ENCODE measurements at places on chromosomes 4 and X.

DNA sequence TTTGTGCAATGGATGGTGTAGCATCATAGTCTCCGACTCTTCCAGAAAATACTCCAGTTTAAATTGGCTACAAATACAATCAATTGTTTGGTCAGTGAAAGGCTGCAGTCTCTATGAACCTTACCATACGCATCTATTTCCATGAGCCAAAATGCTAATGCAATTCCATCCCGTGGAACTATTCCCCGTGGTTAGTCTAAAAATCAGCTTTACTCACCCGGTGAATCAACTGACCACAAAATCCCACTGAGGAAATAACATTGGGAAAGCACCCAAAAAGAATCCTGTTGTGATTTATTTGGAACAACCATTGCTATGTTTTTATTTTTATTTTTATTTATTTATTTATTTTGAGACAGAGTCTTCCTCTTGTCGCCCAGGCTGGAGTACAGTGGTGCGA is 87.1 kb downstream of the DHX15 start:
- no peak for DNase-seq

DNA sequence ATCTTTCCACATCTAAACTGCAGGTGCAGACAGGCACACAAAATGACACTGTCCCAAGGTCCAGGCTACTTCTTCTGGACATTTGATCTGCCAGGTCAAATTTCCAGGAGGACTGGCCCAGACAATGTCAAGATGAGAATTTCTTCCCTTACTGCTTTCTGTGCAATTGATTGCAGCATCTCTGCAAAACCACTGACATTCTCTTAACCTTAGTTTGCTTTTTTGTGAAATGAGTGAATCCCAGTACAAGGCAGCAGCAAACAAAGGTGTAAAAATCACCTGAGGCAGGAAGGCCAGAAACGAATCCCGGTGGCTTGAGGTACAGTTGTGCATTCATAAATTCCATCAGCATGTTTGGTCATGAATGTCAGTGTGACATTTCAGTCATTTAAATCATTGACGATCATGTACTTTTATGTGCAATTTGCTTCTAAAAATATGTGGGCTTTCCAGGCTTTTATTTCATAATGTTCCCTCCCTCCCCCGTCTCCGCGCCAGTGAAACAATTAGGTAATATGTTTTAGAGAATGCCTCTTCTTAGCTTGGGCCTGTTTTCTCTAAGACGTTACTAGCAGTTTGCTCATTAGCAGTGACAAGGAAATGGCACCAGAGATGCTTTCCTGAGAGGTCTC is 39.1 kb downstream of the NHS start:
- DNase-seq, result no peak

DNA sequence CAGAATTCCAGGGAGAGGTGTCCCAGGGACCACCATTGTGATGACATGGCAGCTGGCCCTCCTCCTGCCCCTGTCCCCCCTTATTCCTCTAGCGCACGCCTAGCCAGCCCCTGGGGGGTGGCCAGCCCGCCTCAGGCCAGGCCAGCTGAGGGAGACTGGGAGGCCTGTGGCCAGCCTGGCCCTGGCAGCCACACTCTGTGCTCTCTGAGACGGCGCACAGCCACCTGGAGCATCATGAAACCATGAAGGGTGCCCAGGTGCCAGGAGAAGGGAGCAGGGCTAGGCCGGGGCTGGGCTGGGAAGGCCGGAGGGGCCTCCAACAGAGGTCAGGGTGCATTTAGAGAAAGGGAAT is 14.4 kb upstream of the DUSP9 start:
- no peak for DNase-seq

- DNase-seq, result no peak
These were observed 191.6 kb upstream of the GALNTL6 start for GRCh38 chr4:171621646-171622045.

DNA sequence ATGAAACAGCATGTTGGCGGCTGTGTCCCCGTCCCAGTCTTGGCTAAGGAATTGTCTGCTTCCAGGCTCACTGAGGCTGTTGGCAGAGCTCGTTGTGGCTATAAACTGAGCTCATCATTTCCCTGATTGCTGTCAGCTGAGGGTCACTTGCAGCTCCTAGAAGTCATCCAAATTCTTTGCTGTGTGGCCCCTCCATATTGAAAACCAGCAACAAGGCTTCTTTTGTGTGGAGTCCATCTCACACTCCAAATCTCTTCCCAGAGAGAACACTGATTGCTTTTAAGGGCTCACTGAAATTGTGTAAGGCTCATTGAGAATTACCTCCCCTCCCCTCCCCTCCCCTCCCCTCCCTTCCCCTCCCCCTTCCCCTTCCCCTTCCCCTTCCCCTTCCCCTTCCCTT is 23.3 kb downstream of the TBC1D14 start:
- DNase-seq, result no peak

DNA sequence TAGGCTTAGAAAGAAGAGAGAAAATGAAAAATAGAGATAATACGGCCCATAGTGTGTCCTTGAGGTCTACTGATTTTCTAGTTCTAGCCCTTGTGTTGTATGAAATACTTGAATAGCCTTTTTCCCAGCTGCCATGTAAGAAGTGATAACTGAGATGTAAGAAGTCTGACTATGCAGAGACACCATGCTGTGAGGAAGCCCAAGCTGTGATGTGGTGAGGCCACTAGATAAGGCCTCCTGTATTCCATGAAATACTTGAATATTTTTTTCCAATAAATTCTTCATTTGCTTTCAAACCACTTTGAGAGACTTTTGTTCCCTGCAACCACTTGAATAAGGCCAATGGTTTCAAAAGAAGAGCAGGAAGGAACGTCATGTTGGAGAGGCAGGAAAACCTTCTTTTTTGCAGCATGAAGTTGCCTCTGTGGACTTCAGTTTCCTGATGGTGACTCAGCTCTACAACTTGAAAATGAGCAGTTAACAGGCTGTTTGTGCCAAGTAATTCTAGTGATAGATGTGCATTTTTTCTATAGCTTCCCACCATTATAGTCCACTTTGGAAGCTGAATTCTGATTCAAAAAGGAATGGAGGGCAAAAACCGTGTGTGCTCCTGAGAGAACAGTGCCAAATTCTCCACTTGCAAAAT is 25.5 kb upstream of the FAM9C start:
- DNase-seq, result no peak

GRCh38 chr4:70734168-70734954 is 12.6 kb downstream of the RUFY3 start:
- DNase-seq, result peak; percentile 74

DNA sequence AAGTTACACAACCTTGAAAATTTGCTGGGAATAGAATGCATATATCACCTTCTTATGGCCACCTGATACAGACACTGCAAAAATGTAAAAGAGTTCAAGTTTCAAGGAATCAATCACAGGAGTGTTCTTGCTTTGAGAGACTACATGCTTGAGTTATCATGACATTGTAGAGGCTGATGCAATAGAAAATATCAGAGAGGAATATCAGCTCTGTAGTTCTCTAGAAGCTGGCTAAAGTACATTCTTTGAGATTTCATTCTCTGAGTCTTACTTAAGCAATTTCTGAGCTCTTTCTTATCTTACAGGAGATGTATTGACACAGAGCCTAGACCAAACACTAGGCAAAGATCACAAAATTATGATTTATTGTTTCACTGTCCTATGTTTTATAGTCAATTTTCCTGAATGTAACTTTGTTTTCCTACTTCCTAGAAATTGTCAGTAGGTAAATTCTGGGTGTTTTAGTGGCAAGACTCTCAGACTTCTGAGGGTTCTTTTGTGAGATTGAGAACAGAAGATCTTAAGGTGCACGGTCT is 152.1 kb upstream of the HPGD start:
- no peak for DNase-seq

DNA sequence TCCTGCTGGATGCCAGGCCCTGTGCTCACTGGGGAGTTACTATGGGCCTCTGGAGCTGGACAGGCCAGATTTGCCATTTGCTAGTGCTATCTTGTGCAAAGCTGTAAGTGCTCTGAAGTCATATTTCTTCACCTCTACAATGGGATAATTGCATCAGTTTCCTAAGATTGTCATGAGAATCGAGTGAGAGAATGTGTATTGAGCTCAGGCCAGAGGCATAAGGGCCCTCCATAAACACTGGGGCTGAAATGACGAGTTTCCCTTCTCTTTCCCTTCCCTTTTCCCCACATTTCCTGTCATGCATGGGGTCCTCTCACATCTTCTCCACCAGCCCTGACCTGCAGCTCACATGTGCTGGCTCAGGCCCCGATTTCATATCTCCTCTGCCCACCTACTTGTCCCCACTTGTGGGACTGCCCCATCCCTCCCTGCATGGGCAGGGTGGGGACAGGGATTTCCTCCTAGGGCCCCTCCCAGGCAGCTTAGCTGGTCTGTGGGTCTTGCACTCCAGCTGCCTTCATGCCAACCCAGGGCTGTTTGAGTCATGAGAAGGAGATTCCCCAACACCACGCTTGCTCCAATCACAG is 358.8 kb downstream of the MID1IP1 start:
- DNase-seq, result no peak

GRCh38 chr4:82801910-82802521 is 3.4 kb upstream of the SCD5 start:
- no peak for DNase-seq

- DNase-seq, result no peak
These were observed 95.7 kb upstream of the MAOA start for GRCh38 chrX:43560247-43560946.

DNA sequence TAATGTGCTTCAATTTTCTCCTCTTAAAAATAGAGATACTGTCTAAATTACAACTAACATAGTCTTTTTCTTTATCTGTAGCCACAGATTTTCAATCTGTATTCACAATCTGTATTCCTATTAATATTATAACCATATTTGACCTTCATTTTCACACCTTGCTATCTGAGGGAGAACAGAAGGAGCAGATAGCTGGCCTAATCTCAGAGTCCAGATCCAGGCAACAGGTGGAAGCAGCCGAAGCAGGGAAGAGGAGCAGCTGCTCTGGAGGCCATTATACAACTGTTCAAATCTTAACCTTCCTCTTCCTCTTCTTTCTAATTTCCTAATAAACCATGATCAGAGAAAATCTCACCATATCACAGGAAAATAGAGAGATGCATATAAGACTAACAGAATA is 14.2 kb downstream of the SEPSECS start:
- no peak for DNase-seq

- DNase-seq, result no peak
These were observed 207.1 kb upstream of the DKK2 start for GRCh38 chr4:107243141-107243781.

- no peak for DNase-seq
These were observed 11.5 kb downstream of the ABCG2 start for GRCh38 chr4:88146891-88147290.

DNA sequence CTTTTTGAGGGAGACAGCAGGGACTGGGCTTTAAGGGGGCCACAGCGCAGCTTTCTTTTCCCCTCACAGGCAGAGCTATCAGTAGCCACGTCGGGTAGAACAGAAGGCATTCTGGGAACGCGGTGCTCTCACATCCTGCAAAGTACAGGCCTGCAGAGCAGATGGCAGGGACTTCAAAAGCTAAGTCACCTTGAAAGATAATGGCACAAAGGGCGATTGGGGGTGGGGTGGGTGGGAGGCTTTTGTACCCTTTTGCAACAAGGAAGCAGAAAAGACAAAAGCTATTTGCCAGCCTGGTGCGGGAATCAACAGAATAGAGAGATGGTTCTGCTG is 93.9 kb downstream of the PHKA2 start:
- DNase-seq, result no peak

DNA sequence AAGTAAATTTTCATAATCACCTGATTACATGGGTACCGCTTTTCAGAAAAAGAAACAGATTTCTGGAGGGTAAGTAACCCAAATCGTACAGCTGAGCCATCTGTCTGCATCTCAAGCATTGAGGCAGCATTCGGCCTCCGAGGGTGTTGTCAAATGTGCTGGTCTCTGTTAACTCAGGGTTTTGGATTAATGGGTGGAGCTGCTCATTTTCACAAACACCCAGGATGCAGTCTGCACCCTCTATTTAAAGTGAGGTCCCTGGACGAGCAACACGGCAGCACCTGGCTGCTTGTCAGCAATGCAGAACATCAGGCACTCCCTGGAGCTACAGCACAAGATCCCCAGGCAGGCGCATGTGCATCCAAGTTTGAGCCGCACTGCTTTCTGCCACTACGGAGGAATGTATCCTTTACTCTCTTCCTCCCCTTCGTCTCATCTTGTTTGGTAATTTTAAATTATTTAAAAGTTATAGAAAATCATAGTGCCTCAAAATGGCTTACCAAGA is 24.7 kb upstream of the NAP1L5 start:
- DNase-seq, result no peak

Measured in GM12878 (cell line).